ENCODE measurements at places on chromosomes 5 and 9.

GRCh38 chr5:58019614-58020013 is 440.3 kb downstream of the PLK2 start:
- DNase-seq, result no peak

DNA sequence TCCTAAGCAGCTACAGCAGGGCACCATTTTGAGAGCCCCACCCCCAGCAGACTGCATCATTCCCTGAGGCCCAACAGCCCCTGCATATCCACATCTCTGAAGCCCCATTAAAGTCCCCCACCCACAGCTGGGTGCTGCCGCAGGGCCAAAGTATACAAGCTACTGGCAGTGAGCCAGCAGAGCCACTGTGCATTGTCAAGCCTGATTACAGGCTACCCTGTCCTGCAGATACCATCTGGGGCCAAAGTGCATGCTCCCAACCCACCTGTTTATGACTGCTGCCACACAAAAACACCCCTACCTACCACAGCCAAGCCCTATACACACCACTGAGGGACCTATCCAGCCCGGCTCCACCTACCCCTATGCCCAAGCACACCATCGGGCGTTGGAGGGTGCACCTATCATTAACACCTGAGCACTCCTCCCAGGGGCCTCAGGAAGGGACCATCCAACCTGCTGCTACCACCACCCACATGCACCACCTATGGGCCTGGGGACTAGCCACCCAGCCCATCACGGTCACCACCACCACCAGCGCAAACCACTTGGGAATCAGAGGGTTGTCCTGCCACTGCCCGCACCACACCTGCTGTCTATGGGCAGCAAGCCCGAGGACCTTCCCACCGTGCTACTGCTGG is 105.0 kb downstream of the PLPP1 start:
- DNase-seq, result no peak

GRCh38 chr9:95852059-95853032 is 23.1 kb upstream of the ERCC6L2 start:
- DNase-seq, result peak; percentile 90

DNA sequence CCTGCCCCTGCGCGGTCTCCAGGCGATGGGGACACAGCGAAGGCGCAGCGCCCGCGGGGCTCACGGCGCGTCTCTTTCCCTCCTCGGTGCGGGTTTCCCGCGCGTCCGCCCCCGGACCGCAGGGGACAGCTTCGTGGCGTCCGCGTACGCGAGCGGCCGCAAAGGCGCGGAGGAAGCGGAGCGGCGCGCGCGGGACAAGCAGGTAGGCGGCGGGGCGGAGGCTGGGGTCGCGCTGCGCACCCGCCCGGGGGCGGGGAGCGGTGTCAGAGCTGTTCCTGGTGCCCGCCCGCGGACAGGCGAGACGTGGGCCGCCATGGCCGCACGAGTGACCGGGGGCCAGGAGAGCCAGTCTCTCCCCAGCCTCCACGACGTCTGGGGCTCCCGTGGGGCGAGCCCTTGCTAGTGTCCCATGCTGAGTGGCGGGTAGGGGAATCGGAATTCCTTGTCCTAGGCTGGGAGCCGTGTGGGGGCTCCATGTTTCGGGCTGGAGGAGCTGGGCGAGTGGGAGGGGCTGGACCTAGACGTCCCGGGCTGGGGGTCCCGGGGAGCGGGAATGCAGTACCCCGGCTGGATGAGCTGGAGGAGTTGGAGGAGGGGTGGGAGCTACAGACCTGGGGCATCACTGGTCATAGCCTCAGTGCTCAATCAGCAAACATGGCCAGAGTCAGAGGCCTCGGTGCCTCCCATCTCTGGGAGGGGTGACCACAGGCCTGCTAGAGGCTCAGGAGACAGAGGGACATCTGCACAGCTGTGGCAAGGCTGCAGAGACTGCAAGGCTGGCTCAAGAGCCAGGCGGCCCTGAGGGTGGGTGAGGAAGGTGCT is 968 bp downstream of the NKD2 start:
- no peak for DNase-seq

GRCh38 chr5:120454094-120454798 is 9.9 kb upstream of the PRR16 start:
- DNase-seq, result no peak

DNA sequence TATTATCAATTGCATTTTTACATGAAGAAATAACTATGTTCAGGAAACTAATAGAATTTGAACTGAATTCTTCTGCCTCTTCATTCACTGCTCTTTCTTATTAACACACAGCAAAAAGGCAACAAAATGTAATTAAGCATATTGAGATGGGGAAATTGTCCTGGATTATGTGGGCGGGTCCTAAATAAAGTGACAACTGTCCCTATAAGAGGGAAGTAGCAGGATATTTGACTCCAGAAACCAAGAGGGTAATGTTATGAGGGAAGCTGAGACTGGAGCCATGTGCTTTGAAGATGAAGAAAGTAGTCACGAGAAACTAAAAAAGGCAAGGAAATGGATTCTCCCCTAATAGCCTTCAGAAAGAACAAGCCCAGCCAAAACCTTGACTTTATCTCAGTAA is 311.2 kb upstream of the PIK3R1 start:
- DNase-seq, result no peak

- no peak for DNase-seq
Observed at GRCh38 chr5:149038336-149039080, 24.4 kb downstream of the SH3TC2 start.

DNA sequence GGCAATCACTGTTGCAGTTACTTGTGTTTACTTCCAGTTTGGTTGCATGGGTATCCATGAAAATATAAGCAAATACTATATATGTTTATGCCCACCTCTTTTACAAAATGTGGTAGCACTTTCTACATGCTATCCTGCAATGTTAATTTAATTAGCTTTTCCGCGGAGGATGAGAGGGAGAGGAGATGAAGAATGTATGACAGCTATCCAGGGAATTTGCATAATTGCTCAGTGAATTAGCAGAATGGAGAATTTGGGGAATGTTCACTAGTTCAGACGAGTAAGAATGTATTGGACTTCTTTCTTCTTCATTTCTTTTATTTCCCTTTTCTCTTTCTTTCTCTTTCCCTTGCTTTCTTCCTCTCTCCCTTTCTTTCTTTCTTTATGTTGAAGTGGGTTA is 140.7 kb upstream of the SLC28A3 start:
- no peak for DNase-seq

DNA sequence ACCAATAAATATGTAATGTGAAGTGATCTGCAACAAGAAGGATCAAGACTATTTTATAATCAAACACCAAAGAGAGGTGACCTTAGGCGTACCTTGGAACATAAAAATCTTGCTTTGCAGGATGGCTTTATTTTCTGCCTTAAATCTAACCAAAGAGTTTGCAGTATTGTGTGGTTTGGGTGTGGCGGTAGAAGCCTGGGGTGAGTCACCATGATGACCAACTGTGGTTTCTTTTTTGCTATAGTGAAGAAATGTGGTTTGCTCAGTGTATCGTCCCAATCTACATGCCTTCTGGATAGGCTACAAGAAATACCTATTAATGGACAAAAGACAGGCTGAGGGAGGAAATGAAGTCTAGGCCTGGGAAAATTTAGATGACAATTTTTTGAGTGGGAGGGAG is 5.1 kb upstream of the CAST start:
- no peak for DNase-seq

GRCh38 chr9:104958751-104959150 is 30.8 kb upstream of the ABCA1 start:
- no peak for DNase-seq

GRCh38 chr5:9201761-9202160 is 344.1 kb downstream of the SEMA5A start:
- DNase-seq, result no peak

DNA sequence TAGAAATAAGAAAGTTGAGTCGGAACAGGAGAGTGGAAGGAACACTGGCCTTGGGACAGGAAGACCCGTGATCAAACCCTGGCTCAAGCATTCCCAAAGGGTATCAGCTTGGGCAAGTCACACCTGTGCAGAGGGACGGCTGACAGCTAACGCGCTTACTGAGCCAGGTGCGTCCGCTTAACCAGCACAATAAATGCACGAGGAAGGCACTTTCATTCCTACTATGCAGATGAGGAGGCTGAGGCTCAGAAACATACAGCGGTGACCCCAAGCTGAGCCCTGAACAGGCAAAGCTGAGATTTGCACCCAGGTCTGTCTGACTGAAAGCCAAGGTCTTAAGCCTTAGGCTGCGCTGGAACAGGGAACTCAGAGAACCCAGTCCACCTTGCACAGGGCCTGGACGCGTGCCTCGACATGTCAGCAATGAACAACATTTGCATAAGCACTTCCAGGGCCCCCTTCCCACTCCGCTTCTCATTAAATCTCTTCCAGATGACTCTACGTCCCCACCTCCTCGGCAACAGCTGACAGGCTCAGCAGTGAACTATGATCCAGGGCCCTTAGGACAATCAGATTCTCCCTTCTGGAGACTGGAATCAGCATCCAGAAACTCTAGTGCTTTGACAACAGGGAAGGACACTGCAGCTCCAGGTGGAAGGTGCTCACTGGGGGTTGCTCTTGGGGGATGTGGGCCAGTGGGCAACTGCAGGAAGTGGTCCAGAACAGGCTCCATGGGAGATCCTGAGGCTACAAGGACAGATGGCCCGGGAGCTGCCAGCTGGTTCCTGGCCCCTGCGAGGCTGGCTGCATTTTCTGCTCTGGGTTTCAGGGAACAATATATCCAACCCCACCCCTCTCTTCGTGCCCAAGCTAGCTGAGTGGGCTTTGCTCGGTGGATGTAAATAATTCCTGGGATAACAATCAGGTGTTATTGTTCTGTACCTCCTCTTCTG is 35.2 kb downstream of the SH3PXD2B start:
- DNase-seq, result no peak

DNA sequence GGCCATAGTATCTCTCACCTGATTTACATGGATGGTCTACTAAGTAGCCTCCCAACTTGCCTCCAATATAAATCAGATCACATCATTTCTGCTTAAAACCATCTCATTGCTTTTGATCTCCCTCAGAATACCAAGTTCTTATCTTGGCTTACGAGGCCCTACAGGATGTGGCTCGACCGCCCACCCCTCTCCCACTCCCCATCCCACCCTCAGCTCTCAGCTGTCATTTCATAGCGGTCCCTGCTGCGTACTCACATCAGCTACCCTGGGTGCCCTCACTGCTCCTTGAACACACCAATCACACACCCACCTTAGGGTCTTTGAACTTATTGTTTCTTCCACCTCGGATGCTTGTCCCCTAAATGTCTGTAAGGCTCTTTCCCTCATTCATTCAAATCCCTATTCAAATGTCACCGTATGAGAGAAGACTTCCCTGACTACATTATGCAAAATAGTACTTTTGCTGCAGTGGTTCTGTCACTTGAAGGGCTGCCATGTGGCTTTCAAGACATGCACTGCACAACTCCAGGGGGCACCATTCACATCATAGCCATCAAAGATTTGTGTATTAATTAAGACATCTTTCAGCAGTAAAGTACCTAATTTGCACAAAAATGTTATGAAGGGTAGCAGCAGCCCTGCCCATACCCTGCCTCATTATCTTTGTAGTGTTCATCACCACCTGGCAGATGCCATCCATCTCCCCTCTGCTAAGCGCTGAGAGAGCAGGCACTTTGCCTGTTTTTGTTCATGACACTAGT is 171.1 kb downstream of the ENC1 start:
- no peak for DNase-seq

GRCh38 chr9:22064957-22065356 is 55.9 kb upstream of the CDKN2B start:
- DNase-seq, result no peak

GRCh38 chr5:149338364-149338763 is 6.9 kb upstream of the GRPEL2 start:
- no peak for DNase-seq

GRCh38 chr5:21071986-21072385 is 1084.0 kb upstream of the CDH18 start:
- no peak for DNase-seq

- no peak for DNase-seq
Observed at GRCh38 chr5:67942421-67942820, 273.1 kb upstream of the PIK3R1 start.

DNA sequence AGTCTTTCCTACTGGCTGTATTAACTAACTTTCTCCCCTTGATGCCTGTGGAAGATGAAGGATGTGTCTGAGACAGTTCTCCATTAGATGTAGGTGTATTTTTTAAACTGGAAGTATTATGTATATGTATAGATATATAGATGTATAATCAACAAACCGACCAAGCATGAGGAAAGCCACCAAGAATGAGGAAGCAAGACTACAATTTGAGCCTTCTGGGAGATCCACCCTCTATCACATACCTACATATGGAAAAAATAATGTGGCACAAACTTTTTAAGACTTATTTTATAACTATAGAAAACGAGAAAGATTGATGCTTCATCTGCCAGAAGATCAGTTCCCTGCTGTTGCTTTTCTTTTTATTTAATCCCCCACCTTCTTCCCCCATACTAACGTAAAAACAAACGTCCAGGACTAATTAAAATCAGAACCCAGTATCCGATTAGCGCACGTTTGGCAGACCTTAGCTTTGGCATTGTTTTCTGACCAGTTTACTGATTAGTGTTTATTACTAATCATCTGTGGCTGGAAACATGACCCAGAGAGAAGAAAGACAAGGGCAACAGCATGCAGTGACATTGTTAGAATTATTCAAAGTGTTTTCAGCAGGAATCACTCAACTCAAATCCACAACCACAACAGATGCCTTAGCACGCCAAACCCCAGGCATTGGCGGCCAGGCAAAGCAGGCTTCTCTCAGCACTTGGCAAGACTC is 490.2 kb downstream of the EBF1 start:
- no peak for DNase-seq

DNA sequence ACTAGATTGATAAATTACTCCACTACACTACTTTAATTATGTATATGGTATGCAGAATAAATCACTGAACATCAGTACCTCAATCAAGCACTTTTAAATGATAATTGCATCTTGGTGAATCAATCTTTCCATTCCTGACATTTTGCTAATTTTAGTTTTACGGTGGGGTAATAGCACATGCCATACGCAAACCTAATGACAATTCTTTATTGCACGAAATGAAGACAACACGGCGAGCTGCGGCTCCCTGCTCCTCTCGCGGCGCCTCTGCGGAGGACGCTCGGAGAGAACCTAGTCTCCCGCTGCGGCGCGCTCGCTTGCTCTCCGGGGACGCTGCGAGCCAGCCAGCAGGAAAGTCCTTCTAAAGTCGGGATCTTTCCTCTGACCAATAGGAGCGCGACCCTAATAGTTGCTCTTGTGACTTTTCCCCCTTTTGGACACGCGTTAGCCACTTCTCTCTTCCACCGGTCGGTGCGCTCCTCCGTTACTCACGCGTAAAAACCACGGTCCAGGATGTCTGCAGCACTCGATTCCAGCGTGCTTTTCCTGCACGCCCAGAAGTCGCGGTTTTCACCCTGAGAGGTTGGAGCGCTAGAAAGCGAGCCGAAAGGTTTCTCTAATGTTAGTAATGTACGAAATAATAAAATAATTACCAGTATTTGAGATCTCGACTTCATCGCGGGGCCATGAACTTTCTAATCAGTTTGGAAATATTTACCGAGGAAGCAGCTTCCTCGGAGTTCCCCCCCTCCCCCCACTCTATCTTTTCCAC is 1.0 kb upstream of the MEF2C start:
- DNase-seq, result no peak
